ENCODE measurements at places on chromosomes 3 and 15.

GRCh38 chr15:72735111-72735510 is 48.4 kb downstream of the ADPGK start:
- DNase-seq = no peak

DNA sequence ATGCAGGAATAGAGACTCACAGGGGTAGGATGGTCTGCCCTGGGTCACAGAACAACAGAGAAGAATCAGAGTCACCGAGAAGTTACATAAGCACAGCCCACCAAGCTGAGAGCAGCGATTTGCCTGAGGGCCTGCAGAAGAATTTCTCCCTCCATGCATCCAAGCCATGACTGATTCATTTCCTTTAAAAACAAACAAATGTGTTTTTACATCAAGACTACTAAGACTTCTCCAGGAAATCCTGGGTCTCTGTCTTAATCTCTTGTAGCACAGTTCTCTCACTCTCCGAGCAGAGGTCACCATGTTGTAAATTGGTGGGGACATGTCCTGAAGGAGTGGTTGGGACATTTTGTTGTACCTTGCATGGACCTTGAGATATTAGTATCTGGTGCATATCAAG is 159.8 kb downstream of the THSD4 start:
- DNase-seq = no peak

DNA sequence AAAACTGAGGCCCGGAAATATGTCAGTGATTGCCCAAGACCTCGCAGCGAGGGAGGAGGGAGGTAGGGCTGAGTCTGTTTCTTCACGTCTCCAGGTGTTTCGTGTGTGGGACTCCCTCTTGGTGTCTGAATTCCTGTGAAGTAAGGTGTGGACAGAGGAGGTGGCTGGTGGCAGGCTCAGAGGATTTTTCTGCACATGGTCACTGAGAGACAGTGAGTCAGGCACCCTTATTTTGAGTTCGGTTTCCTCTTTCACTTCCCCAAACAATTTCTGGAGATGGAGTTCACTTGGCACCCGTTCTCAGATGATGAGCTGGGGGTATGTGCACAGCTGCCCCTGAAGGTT is 46.3 kb upstream of the VPS8 start:
- DNase-seq = no peak

DNA sequence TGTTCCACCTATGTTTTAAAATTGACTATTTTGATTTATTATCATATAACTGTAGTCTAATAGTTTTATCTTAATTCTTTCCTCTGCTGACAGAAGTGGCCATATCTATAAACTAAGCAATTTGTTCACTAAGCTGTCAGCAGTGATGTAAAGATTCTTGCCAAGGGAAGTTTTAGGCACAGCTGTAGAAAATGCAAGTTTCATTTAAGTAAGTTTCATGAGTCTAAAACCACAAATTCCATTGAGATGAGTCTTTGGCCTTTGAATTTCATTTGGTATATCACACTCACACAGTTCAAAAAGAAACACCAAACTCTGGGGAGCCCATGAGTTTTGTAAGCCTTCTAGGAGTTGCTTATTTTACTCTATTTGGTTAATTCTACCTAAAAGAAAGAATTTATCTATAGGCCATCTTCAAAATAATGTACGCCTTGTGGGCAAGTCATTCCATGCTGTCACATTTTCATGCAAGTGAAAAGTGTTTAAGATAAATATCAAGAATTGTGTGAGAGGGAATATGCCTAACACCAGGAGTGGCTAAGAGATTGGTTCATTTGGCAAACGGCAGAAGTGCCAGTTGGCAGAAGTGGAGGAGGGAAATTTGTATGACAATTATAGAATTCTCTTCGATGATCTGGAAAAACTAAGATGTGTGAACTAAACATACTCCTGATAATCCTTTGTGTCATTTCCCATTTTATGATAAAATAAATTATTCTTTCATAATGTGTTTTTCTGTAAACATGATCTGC is 292.9 kb downstream of the ZIC4 start:
- DNase-seq = peak; percentile 39

GRCh38 chr3:183497313-183497712 is 58.2 kb downstream of the KLHL6 start:
- DNase-seq = no peak

DNA sequence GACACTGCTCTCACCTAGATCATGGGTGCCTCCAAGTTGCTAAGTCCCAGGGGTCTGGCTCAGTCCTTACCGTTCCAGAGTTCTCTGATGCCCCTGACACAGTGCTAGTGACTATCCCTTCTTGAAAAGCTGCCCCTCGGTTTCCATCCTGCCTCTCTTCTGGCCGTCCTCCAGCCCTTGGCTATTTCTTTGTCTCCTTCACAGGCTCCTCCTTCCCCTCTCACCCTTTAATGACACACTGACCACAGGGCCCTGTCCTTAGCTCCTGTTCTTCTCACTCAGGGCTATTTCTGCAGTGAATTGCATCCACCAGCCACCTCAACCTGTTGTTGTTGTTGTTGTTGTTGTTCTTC is 31.1 kb downstream of the SLC28A1 start:
- no peak for DNase-seq

- DNase-seq = no peak
Measured at GRCh38 chr15:85412066-85412465, 31.7 kb downstream of the AKAP13 start.

DNA sequence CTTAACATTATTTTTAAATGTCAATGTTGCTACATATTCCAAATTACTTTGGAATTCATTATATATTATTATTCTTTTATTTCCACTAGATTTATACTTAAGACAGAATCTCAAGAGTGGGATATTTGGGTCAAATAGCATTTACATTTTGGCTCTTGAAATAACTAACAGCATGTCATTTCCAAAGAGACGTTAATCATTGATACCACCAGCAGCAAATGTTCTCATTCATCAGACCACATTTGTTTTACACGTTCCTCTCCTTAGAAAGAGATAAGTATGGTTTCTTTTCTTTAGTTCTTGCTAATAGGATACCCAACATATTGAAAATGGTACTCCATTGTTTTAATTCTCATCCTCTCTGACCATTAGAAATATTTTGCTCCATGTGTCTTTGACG is 229.8 kb downstream of the LPP start:
- no peak for DNase-seq

DNA sequence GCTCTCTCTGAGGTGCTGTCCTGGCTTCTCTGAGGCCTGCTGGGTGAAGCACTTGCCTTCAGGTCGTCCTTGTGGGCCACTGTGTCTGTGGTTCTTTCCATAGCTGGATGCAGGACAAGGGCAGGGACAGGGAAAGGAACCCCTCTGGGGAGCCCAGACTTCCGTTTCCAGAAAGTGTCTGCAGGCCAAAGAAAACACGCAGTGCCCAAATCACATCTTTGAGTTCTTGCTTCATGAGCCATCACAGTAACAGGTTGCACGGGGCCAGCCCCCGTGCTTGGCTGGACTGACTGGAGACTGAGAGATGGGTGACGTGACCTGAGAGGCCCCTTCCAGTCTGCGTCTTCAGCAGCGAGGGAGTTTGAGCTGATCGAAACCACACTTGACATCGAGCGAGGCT is 115.8 kb downstream of the GABRG3 start:
- no peak for DNase-seq

GRCh38 chr15:48983300-48983699 is 19.6 kb upstream of the SHC4 start:
- no peak for DNase-seq

- DNase-seq = no peak
Measured at GRCh38 chr3:141093397-141093796, 42.2 kb downstream of the SPSB4 start.

DNA sequence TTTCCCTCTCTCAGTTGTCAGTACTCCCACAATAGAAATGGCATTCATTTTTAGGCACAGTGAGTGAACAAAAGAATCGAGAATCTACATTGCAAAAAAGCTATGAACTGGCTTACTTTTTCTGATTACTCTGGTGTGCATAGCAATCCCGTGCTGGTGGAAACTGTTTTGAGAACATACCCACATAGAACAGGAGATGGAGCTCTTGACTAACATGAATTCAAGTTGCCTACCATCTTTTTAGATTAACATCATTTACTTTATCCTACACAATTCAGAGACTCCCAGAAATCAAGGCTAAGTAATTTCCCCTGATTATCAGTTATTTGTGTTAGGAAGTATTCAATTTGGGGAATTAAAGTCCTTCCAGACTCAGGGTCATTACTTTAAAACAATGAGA is 326.6 kb downstream of the ARPP21 start:
- peak; percentile 50 for DNase-seq

DNA sequence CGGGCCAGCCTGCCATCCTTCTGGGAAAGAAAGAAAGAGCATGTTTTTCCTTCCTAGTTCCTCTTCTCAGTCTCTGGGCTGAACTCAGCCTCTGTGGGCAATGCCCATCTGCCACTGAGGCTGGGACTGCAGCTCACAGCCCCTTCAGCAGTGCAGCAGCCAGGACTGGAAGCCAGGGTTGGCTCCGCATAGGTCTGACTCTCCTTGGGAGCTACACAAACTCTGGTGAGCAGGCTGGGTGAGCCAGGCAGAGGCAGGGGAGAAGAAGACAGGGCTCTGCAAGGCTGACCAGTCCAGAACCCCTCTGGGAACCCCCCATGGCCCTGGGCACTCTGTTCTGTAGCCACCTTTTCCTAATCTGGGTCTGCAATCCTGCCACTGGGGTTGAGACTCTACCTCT is 3.6 kb downstream of the DISP2 start:
- no peak for DNase-seq

DNA sequence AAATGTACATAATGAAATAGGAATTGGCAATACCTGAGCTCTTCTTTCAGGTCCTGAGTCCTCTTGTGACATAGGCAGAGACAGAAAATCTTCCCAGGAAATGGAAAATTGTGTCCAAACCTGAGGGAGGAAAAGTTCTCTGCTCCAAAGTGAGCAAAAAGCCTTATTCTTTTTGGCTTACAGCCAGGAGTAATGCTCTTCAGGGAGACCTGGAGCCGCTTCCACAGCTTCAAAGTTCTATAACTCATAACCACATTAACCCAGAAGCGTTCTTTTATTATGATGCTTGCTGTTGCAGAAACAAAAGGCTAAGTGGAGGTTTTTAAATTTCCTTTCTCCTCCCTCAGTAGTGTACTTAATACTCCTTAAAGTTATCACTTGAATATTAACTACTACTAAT is 633 bp downstream of the IGSF10 start:
- DNase-seq = peak; percentile 16

- no peak for DNase-seq
Measured at GRCh38 chr3:184099806-184100686, 3.2 kb downstream of the HTR3E start.

- DNase-seq = no peak
Measured at GRCh38 chr3:179700716-179701115, 47.9 kb downstream of the USP13 start.

DNA sequence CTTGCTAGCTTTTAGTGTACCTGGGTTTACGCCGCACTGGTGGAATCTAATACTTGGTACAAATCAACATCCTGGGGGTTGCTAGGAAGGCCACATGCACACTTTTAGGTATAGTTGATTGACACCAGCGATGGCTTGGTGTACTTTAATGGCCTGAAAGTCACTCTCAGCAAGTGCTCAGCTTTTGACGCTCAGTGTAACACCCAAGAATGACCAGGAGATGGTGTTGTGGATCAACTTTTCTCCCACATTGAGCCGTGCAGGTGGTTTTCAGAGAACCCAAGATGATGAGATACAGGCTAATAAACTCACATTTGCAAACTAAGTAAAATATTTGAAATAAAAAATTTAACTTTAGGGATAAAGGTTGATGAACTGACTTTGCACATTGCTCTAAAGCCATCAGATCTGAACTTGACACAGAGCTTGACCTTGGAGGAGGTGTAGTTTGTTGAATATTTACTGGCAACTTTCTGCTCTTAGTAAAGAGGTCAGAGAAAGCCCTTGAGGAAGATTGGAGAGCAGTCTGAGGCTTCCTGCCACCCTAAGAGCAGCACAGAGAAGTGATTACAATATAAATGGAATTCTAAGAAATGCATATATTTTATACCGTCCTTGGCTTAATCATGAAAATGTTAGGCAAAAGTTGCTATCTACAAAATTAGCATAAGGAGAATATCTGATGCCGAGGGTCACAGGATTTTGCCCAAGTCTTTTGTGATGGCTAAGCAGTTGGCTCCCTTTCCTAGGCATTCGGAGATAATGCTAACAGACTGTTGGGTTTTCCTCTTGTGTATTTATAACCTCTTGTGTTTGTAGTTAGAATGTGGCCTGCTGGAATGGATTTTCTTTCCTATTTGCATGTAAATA is 143.4 kb upstream of the RASGRP1 start:
- peak; percentile 38 for DNase-seq
